Neural crest cell (in vitro differentiated cells): ENCODE measurements at places on chromosomes 4 and X. TPM values are rescaled to one million over a fixed set of nuclear protein-coding genes. Genes with fewer than 3 reads are reported as not detected.

The FOXP3 gene
- total RNA-seq: 0.26 and 0.39 TPM in 2 replicates

GRCh38 chr4:4721636-4722035 is 137.8 kb upstream of the MSX1 start:
- no peak for DNase-seq

GRCh38 chrX:118574666-118575065 is 79.1 kb downstream of the DOCK11 start:
- DNase-seq: no peak

DNA sequence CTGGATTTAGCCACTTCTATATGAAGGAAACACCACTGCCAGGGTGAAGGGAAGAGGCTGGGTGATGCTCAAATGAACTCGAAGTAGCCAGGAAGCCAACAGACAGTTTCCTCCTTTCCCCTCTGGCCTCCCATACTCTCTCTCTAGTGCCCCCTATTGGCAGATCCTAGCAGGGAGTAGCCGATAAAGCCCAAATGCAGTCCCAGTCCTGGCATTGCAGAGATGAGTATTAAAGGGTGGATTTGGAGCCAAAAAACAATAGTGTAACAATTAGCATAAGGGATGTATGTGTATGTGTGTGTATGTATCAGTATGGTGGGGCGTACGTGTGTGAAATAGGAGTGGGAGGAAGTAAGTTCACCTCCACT is 213.8 kb upstream of the LDB2 start:
- DNase-seq: peak; percentile 33

DNA sequence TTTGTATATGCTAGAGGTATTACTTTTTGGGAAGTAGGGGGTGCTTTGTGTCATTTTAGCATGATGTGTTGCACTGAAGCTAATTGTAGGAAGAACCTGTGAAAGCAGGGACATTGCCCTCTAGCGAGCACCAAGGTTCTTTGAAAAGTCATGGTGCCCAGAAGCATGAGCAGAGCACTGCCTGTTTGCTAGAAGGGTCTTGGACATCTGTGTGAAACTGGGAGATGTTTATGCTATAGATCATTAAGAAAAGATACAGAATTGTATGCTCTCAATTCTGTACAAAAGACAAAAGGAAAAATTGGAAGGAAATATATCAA is 14.7 kb downstream of the GRPR start:
- no peak for DNase-seq
